GOT3 (cell line): ENCODE measurements at places on chromosomes 7 and 10.

- DNase-seq, result no peak
Measured at GRCh38 chr7:3234851-3235250, 66.2 kb upstream of the SDK1 start.

DNA sequence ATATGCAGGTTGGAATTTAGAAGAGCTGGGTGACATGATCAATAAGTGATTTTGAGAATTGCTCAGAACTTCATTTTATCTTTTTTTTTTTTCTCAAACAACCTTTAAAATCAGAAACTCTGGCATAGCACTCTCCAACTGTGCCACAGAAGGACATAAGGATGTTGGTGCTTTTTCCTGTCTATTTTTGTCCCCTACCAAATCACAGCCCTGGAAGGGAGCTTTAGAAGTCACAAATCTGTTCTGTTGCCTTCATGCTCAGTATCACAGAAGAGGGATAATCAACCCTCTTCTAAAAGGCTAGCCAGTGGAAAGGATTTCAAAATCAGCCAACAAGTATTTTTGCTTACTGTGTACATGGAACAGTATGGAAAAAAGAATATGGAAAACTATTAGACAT lies 14.8 kb upstream of the NRP1 start:
- DNase-seq, result no peak

- DNase-seq, result no peak
Measured at GRCh38 chr7:16754856-16755317, 1.3 kb downstream of the TSPAN13 start.

- DNase-seq, result no peak
Measured at GRCh38 chr7:85479918-85480643, 293.2 kb upstream of the SEMA3D start.

- DNase-seq, result no peak
Measured at GRCh38 chr7:132897093-132897687, 184.7 kb downstream of the CHCHD3 start.

- DNase-seq, result no peak
Measured at GRCh38 chr10:2881720-2882620, 185.4 kb upstream of the PFKP start.

- no peak for DNase-seq
Measured at GRCh38 chr7:117088623-117089194, 135.4 kb downstream of the ST7 start.

GRCh38 chr10:33428682-33429081 lies 94.2 kb upstream of the NRP1 start:
- DNase-seq, result no peak

DNA sequence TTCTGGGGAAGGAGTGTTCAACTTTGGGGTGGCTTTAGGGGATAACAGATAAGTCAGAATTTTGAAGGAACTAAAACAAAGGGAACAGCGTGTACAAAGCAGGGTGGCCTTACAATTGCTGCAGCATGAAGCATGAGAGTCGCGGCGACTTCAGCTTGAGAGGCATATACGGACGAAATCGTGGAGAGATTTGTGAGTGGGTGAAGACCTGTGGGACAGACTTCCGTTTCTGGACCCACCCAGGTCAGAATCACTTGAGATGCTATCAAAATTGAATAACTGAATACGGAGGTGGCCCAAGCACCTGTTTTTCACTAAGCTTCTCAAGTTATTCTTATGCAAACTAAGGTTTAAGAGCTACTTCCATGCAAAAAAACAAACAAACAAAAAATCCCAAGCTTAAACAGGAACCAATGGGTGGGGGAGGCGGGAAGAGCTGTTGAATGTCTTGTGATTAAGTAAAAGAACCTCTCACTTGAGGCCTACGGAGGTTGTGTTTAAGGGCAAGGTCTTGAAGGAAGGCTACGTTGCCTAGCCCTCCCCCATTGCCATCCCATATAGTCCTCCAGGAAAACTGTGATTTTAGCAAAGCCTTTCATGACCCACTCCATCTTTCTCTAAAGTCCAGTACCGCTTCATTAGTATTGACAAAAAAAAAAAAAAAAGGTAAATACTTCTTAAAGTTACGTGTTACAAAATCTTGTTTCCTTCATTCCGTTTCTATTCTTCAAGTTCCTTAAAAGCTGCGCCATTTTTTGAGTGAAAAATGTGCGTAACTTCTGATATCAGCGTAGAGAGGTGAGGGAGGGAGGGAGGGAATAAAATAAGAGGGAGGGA lies 1.3 kb upstream of the TRIM24 start:
- no peak for DNase-seq

- no peak for DNase-seq
Measured at GRCh38 chr7:129282865-129283264, 58.0 kb downstream of the AHCYL2 start.

DNA sequence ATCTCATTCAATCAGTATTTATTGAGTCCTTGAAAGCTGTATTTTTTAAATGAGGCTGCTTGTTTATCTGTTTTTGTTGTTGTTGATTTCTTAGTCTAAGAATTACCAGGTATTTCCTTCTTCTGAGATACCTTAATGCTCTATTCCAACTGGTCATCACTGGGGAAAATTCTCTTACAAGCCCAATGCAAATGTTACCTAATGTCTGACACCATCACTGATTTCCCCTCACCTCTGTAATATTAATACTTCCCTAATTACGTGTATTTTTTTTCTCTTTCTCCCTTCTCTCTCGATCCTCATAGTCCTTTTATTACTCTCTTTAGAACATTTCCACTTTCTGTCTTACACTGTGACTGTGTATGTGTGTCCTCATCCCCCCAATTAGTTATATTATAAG lies 13.9 kb downstream of the HDAC9 start:
- no peak for DNase-seq

DNA sequence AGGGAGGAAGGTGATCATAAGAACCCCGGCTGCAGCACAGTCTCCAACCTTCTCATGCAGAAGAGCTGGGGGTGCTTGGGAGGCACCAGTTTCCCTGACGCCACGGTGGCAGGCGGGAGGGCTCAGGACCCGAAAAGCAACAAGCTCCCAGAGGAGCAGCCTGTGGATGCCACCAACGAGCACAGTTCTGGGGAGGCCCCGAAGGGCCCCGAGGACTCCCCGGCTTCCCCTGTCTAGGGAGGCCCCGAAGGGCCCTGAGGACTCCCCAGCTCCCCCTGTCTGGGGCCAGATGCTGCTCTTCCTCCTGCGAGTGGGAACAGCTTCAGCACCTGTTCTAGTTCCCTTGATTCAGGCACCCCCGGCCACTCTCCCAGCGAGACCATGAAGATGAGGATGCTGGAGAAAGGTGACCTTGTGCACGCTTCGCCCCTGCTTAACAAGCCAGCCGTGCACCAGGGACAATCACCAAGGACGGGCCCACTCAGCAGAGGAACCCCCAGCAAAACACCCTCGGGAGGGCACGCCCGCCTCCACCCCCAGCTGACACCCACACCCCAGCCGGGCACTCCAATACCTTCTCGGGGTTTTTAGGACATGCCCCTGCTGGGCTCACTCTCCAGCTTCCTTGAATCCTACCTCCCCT lies 112.5 kb downstream of the PTPRN2 start:
- no peak for DNase-seq

- DNase-seq, result no peak
Measured at GRCh38 chr7:134209322-134210015, 82.3 kb downstream of the LRGUK start.
